Chondrocyte (in vitro differentiated cells): ENCODE measurements at places on chromosomes 2 and 18. TPM values are rescaled to one million over a fixed set of nuclear protein-coding genes. Genes with fewer than 3 reads are reported as not detected.

DNA sequence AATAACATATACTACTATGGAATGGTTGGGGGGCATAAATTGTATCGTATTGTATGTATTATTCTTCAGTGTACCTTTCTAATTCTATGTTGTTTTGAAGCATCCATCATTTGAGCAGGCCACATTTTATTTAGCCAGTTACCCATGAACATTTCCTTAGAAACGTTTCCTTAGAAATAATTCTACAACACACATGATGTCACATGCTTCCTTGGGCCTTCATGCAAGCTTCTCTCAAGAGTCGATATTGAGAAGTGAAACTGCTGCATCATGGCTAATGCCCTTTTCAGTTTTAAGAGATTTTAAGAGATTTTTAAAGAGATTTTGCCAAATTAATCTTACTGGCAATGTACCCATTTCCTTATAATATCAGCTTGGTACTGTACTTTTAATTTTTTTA is 63.9 kb downstream of the ALPK2 start:
- no peak for DNase-seq

Gene COBLL1
- 37.9 to 43.7 TPM (median 40.2 TPM) in 3 replicates for total RNA-seq

GRCh38 chr2:190311893-190312634 is 7.6 kb downstream of the HIBCH start:
- no peak for DNase-seq

- peak; percentile 37 for DNase-seq
Observed at GRCh38 chr2:71605173-71605641, 151.8 kb downstream of the DYSF start.

Gene BMP10
- not detected in 3 replicates for total RNA-seq

Gene LAMA1
- 2.3 to 3.9 TPM (median 2.5 TPM) in 3 replicates for total RNA-seq
